Suppressor macrophage treated with lipopolysaccharide for 4 hours (primary cell): ENCODE measurements at places on chromosomes 12 and 14.

DNA sequence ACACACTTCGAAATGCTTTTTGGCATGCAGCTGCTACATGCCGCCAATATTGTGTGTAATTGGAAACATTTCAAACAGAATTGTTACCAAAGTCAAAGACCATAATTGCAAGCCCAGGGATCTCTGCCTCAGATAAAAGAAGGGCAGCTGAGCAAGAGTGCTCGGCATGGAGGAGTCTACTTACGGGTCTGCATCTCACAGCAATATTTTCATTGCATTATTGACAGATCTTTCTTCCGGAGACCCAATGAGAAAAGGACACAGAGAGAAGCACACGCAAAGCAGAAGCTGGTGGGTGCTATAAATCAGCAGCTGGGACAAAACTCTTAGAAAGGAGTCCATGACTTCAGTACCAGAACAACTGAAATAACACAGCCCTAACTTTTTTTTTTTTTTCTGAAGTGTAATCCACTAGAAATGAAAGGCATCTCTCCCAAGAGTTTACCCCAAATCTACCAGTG, 4.9 kb downstream of the PRICKLE1 start:
- no peak for DNase-seq

DNA sequence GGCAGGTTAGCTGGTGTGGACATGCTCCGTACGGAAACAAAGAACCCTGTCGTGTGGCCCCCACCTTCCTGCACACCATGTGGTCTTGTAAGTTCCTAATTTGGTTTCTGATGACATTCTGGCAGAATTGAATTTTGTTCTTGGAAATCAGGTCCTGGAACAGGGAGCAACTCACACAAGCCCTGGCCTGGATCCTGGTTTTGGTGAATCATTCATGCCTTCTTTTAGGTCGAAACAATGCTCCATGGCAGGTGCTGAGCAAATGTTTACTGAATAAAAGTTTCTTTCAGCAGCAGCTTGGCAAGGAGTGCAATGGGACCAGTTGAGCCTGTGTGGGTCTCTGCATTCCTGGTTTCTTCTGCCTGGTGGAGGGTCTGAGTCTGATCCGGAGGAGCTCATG, 978.4 kb downstream of the BCL11B start:
- no peak for DNase-seq

- DNase-seq, result no peak
These were observed 43.6 kb downstream of the RAD51B start for GRCh38 chr14:67863223-67863622.

- DNase-seq, result no peak
These were observed 6.4 kb upstream of the GLIPR1 start for GRCh38 chr12:75474116-75474515.

DNA sequence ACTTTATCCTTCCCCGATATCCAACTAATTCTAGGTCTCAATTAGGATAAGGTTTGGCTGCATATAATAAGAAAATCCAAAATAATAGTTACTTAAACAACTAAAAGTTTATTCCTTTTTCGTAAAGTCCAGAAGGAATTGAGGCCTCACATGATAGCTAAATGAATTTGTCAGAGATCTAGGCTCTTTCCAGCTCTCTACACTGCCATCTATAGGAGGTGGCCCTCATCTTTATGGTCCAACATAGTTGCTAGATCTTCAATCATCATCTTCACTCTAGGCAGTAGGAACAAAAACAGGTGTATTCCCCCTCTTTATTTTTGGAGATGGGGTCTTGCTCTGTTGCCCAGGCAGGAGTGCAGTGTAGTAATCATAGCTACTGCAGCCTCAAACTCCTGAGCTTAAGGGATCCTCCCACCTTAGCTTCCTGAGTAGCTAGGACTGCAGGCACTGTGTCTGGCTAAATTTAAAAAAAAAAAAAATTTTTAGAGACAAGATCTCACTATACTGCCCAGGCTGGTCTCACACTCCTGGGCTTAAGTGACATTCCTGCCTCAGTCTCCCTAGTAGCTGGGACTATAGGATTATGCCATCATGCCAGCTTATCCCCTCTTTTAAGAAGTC, 46.5 kb upstream of the SAV1 start:
- peak; percentile 41 for DNase-seq
